ENCODE measurements at places on chromosomes 16 and 17.
A peak's percentile ranks its signal among the peaks of the same experiment; 100 is the strongest.

GRCh38 chr16:30421010-30421409 is 8.8 kb downstream of the DCTPP1 start:
- H3K36me3 ChIP-seq, result peaks cover 79% of the 10 kb centered on the region
- no peaks in the 10 kb centered on the region for H3K27me3 ChIP-seq

GRCh38 chr16:50603206-50604064 is 55.2 kb downstream of the NKD1 start:
- H3K27ac ChIP-seq, result no peak overlapping the region
- DNase-seq, result no peak

GRCh38 chr16:79267146-79267545 is 333.4 kb downstream of the MAF start:
- no peak for DNase-seq
- no peaks in the 10 kb centered on the region for H3K36me3 ChIP-seq
- H3K27ac ChIP-seq, result no peak overlapping the region

DNA sequence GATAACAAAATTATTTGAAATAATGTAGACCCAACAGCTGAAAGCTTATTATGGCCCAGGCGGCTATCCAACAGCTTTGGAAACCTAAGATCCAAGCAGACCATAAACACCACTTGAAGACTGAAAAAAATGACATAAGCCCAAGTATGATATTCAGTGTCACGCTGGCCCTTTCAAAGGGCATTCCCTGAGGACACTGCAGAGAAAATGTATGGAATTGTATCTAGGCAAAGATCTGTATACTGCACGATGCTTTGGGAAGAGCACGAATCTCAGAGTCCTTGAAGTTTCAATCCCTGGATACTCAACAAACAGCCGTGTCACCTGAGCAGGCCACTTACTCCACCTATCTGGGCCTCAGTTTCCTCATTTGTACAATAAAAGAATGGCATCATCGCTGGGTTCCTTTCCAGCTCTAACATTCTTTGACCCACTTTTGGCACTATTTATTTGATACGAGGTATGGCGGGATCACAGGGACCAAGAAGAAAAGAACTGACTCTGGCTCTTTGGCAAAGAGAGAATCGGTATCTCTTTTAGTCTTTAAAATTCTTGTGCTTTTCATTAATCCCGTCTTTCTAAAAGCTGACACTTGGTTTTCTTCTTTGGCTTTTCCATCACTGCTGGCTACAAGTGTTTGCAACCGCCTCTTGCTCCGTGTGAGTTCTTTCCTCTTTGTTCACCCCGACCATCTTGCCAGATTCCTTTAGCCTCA is 1.2 kb downstream of the STAT5B start:
- H3K27me3 ChIP-seq, result no peaks in the 10 kb centered on the region
- H3K4me3 ChIP-seq, result peak overlapping the region; percentile 81
- H3K36me3 ChIP-seq, result peaks cover 42% of the 10 kb centered on the region
- DNase-seq, result no peak
- peaks cover 18% of the 10 kb centered on the region for H3K4me1 ChIP-seq
- H3K27ac ChIP-seq, result peak overlapping the region; percentile 93

GRCh38 chr16:85208643-85209520 is 96.6 kb upstream of the CIBAR2 start:
- peaks cover 50% of the 10 kb centered on the region for H3K4me1 ChIP-seq
- no peak overlapping the region for H3K27ac ChIP-seq
- no peak overlapping the region for H3K4me3 ChIP-seq
- peaks cover 4% of the 10 kb centered on the region for H3K36me3 ChIP-seq

DNA sequence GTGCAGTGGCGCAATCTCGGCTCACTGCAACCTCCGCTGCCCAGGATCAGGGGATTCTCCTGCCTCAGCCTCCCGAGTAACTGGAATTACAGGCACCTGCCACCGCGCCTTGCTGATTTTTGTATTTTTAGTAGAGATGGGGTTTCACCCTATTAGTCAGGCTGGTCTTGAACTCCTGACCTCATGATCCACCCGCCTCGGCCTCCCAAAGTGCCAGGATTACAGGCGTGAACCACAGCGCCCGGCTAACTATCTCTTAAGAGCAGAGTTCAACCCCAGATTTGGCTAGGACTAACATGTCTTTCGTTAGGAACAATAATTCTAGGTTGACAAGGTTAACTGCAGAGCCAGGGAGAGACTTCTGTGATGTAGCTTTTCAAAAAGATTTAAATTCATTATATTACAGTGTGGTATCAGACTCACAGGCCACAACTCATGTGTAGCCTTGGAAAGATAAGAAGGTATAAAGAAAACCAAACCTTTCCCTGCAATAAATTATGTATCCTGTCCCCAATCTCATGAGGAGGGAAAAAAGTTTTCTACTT is 4.3 kb downstream of the CHTF8 start:
- no peak overlapping the region for H3K27ac ChIP-seq
- H3K36me3 ChIP-seq, result peaks cover 50% of the 10 kb centered on the region
- no peak for DNase-seq
- no peak overlapping the region for H3K4me3 ChIP-seq
- peaks cover 7% of the 10 kb centered on the region for H3K4me1 ChIP-seq

DNA sequence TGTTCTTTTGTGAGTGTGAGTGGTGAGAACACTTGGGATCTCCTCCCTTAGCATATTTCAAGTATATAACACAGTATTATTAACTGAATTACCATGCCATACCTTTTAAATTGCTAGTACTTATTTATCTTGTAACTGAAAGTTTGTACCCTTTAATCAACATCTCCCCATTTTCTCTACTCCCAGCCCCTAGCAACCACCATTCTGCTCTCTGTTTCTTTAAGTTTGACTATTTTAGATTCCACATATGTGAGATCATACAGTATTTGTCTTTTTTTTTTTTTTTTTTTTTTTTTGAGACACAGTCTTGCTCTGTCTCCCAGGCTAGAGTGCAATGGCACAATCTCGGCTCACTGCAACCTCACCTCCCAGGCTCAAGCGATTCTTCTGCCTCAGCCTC is 117.6 kb upstream of the CACNG3 start:
- no peak overlapping the region for H3K27ac ChIP-seq
- peaks cover 17% of the 10 kb centered on the region for H3K4me1 ChIP-seq
- DNase-seq, result no peak

All from K562 (cell line).